ENCODE measurements at places on chromosomes 13 and 19.

DNA sequence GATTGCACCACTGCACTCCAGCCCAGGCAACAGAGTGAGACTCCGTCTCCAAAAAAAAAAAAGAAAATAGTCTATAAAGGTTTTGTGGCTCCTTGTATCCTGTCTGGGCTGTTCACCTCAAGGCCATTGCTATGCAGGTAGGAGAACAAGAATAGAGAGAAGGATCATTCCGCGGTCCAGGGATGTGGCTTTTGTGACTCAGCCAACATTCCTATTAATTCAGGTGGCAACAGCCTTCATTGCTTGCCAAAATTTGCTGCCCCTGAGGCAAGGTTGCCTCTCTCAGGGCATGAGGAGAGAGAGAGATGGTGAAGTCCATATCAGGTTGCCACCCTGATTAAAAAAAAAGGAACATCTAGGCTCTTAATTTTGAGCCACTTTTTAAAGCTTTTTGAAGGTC is 8.0 kb downstream of the ZNF551 start:
- DNase-seq = no peak

GRCh38 chr19:903266-903797 is 9.7 kb downstream of the R3HDM4 start:
- no peak for DNase-seq

DNA sequence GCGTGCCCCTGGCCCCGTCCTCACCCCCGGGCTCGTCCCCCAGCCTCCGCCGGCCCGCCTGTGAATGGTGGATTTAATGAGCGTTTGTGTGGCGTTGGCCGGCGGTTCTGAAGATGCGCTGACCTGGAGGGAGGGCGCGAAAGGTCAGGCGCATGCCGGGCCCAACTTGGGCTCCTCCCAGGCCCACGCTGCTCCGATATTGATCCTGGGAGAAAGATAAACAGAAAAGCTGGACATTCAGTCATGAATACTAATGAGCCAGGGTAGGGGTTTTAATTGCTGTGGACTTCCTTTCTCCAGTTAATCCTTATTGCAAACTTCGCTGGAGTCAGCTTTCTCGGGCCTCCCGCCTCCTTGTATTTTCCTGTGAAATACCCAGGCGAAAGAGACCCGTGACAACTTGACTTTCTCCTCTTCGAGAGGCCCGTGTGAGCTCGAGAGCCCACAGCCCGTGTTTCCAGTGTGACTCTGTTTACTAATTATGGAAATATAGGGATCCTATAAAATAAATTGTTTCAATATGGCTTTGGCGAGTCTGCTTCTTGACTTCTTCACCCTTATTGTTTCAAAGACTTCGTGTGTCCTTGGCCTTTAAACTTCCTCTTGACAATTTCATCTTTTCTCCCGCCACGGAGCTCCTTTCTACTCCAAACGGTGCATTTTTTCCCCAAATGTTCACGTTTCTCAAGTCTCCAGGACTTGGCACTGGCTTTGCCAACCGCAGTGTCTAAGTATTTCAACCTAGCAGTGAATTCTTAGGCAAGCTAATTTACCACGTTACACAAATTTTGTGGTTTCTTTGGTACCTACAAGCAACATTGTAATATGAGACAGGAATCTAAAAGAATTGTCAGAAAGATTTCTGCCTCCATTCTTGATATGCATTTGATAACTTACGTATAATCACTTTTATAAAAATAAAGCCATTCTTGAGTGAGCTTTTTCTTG is 10.5 kb downstream of the ZIC2 start:
- peak; percentile 79 for DNase-seq

DNA sequence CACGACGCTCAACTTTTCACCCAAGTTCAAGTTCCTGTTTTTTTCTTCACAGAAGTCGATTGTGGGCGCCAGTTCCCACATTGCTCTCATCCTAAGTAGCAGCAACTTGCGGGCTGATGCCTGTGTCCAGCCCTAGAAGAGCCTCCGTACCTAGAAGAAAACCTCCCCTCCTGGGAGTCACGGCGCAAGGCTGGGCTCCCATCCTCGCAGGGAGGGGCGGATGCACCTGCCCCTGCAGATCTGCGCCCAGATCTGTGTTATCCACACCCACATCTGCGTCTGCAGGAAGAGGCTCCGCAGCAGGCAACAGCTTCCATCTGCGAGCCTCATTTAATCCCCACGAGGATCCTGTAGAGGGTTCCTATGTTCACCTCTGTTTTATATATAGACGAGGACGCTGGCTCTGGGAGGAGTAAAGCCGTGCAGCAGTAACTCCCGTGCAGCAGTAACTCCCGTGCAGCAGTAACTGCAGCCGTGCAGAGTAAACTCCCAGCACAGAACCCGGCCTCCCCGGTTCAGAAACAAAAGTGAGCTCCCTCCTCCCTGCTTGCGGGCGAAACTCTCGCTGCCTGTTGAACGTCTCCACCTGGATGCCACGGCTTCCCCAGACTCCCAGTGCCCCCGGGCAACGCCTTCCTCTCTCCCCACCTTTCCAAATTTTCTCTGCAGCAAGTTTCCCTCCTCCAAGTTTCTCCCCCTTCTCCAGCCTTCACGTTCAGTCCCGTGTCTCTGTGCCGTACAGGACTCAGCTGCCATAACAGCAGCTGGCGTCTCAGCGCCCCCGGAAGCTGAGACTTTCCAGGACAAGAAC is 23.5 kb upstream of the LAIR1 start:
- DNase-seq = peak; percentile 45

DNA sequence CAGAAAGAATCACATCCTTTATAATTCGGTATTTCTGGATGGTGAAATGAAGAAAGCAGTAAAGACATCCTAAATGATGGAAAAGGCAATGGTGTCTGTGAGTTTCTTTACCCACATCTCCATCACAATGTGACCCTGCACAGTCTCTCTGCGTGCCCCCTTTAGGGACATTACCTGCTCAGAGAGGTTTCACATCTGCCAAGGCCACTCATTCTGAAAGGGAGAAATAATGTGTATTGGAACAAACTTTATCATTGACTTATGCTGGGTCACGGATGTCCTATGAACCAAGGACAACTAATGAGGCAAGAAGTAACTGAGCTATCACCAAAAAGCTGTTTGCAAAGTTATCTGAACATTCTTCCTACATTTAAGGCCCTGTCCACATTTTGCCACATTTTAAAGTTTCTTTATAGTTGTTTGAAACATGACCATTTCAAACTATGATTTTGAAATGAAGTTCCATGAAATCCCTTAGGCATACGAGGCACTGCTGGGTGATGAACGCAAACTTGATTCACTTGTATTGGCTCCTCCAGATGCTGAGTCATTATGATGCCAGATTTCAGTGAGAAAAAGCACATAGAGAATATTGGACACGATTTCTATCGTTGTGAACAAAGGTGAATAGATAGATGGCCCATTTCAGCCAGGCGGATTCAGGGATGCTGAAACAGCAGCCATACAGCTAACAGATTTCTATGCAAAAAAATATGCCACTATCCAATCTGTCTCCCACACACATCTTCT is 63.5 kb upstream of the HMGB1 start:
- no peak for DNase-seq

- DNase-seq = no peak
Observed at GRCh38 chr19:16303755-16304154, 20.9 kb upstream of the KLF2 start.

GRCh38 chr13:25910243-25910642 is 141.6 kb downstream of the SHISA2 start:
- DNase-seq = no peak

DNA sequence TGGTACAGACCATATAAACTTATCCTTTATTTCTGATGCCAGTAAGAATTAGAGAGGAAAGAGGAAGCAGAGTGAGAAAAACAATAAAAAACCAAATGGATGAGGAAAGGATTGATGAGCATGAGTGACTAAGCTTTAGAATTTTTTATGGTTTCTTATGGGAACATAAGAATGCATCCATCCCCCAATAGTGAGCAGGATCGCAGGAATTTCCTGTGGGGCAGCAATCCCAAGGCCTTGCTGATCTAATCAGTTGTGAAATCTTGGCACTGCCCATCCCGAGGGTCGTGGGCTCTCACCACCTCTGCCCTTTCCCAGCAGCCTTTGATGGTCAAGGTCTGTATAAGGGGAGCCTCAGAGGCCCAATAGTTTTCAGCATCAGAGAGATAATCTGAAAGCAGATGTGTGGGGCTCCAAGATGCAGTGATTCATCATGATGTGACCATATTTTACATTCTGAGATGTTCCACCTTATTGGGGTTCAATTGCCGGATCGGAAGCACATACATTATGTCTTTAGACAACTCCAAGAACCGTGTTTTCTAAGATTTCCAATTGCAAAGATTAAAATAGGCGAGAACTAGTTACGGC is 222.1 kb downstream of the DNAJC15 start:
- DNase-seq = no peak

GRCh38 chr19:3469638-3470499 is 10.5 kb downstream of the SMIM24 start:
- peak; percentile 27 for DNase-seq

All from H7 (cell line).